Nephron progenitor cell (in vitro differentiated cells): ENCODE measurements at places on chromosomes 2 and 18.

- DNase-seq, result no peak
Observed at GRCh38 chr2:106805716-106806115, 80.3 kb downstream of the ST6GAL2 start.

DNA sequence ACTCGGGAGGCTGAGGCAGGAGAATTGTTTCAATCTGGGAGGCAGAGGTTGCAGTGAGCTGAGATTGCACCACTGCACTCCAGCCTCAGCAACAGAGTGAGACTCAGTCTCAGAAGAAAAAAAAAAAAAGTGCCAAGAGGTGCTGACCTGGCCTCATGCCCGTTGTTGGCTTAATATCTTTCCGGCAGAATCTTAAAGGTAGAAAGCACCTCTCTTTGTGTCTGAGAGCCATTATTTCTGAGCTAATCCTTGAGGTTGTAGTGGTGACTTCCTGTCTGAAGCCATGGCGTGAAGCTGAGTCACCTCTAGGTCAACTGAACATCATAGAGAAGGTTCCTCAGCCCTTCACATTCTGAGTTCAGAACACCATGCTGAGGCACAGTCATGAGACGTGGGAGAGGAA, 60.4 kb downstream of the WDSUB1 start:
- no peak for DNase-seq

DNA sequence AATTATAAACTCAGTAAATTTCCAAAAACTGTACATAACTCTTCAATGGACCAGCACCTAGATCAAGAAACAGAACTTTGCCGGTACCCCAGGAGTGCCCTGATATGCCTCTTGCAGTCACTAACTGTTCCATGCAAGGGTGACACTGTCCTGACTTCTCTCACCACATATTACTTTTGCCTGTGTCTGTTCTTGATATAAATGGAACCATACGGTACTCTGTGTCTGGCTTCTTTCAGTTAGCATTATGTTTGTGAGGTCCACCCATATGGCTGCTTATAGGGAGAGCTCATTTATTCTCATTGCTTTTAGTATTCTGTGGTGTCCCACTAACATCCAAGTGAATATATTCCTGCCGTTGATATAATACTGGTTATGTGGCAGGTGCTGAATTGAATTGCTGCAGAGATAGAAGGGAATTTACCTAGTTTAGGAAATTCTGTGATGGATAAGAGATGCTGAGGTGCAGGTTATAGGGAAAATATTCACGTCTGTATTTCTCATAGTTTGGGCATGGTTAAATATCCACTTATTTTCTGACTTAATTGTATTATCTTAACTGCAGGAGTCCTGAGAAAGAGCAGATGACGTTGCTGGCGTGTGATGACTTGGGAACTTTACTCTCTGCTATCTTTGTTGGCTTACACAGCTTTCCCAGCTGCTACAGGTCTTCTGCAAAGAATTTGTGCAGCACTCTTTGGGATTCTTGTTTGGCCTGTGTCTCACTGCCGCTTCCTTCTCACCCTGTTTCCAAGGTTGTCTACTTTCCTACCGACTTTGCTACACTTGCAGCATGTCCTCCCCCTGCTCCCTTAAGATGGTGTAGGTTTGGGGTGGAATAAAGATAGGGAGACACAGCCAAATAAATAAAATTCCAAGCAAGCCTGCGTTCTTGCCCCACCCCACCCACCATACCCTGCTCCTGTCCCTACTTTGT, 107.9 kb downstream of the MAP4K4 start:
- no peak for DNase-seq

DNA sequence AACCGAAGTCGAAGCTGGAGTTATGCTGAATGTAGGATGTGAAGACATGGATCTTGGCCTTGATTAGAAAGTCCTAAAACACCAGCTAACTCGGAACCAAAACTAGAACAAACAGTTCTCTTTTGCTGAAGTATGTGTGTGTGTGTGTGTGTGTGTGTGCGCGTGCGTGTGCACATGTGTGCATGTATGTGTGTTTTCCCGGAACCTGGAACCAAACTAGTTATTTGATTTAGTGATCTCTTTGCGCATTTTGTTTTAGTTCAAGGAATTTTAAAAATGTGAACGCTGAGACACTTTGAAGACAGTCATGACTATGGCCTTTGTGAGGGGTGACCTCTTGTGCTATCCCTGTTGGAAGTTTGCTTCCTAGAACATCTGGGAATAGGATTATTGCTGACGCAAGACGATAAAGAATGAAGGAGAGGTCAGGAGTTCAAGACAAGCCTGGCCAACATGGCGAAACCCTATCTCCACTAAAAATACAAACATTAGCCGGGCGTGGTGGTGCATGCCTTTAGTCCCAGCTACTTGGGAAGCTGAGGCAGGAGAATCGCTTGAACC, 23.8 kb downstream of the FHL2 start:
- DNase-seq, result no peak

DNA sequence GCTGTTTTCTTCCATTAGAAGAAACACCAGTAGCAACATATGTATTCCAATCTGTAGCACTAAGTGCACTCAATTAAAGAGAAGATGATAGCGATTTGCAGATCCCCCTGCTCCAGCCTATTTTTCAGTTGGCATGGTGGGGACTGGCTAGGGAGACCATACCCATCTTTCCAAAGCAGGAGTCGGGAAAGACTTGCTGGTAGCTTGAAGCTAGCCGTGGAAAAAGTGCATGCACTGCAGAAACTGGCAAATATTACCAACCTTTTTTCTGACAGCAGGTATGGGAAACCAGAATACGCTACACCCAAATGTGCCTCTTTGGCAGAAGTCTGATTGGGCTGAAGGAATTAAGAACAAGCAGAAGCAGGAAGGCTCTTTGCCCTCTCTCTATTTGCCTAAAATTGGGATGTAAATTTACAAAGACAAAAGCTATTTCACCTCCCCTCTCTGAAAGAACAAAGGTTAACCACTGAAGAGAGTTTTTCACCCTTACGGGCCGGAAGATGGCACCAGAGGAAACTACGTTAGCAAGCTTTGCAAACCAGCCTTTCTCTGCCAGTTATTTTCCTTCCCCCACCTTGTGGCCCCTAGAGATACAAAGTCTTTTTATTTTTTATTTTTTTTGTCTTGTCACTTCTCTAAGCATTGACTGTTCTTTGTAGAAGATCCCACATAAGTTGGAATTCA, 273.1 kb downstream of the DLGAP1 start:
- no peak for DNase-seq

GRCh38 chr2:241570961-241571581, 12.5 kb downstream of the BOK start:
- no peak for DNase-seq

- no peak for DNase-seq
Observed at GRCh38 chr18:66346833-66347588, 256.9 kb downstream of the CDH19 start.

DNA sequence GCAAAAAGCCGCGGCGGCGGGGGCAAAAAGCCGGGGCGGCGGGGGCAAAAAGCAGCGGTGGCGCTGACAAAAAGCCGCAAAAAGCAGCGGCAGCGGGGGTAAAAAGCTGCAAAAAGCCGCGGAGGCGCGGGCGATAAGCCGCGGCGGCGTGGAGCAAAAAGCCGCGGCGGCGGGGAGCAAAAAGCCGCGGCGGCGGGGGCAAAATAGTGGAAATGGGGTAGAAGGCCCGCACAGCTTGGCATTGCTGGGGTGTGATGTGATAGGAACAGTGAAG, 450.1 kb downstream of the ANKRD30B start:
- DNase-seq, result no peak

- no peak for DNase-seq
Observed at GRCh38 chr2:142048581-142048980, 82.2 kb downstream of the LRP1B start.

GRCh38 chr2:48219555-48220436, 310.2 kb upstream of the STON1 start:
- DNase-seq, result no peak

- no peak for DNase-seq
Observed at GRCh38 chr18:75204269-75204731, 4.6 kb downstream of the PTGR3 start.

DNA sequence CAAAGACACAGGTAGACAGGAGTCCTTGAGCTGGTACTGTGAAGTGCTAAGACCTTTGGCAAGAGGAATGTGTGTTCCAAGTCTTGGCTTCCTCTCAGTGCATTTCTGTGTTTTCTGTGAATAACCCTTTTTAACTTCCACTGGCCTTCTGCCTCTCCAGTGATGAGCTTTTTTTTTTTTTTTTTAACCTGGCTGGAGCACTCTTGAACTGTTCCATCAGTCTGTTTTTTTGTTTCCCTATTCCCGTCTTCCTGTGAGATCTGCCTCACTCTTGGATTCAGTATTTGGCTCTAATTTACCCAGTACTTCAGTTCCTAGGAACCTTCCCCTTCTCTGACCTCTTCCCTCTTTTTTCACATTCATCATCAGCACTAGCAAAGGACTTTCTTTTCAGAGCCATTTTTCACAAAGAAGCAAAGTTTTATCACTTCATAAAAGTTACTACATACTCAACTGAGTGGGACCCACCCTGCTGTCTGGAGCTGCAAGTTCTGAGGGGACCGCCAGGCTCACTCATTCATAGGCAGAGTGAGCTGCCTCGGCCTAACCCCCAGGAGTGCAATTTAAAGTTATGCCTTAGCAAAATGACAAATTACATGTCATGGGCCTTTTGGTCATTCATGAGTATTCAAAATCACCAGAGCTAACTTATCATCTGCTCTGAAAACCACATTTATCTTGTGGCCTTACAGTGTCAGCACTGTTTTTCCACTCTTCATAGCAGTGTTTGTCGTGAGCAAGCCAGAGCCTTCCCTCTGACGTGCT, 126.9 kb upstream of the DAPL1 start:
- DNase-seq, result no peak

GRCh38 chr2:109347626-109348025, 218.6 kb downstream of the SH3RF3 start:
- no peak for DNase-seq

- DNase-seq, result no peak
Observed at GRCh38 chr2:70696142-70696541, 71.9 kb downstream of the ADD2 start.

DNA sequence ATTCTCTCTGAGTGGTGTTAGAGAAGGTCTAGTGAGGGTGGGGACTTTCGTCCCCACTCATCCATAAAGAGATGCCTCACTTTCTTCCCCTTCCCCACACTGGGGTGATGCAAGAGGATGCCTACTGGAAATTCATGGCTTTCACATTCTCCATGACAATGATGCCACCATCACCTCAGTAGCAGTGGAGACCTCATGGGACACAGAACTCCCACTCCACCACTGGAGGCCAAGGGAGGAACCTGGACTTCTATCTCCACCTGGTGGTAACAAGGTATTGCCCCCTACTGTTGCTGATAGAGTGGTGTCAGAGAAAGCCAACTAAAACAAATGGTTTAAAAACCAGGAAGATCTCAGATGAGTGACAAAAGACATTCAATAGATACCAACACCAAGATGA, 110.9 kb downstream of the INHBB start:
- no peak for DNase-seq

DNA sequence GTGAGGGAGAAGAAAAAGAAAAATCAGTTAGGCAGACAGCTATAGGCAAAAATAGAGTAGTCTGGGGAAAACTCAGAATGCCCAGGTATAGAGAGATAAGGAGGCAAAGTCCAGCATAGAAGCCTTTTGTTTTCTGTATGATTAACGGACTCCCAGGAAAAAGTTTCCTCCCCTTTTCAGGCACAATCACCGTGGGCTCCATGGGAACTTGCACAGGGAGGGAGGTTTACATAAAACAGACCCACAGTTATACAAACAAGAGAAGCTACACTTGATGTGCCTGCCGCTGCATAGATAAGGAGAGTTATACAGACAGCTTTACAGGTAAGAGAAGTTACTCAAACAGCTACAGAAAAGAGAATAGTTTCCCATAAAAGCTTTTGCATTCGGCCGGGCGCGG, 39.2 kb upstream of the SULT1C3 start:
- no peak for DNase-seq

GRCh38 chr2:219624565-219624964, 2.9 kb upstream of the SLC4A3 start:
- DNase-seq, result no peak

- DNase-seq, result no peak
Observed at GRCh38 chr18:12885500-12885899, 1.5 kb upstream of the PTPN2 start.
